ENCODE measurements at places on chromosomes 1 and 21.
A peak's percentile ranks its signal among the peaks of the same experiment; 100 is the strongest.

GRCh38 chr1:151773702-151774101 is 10.4 kb upstream of the MRPL9 start:
- DNase-seq = no peak

GRCh38 chr1:115929881-115930280 is 46.4 kb upstream of the SLC22A15 start:
- peak; percentile 84 for DNase-seq

DNA sequence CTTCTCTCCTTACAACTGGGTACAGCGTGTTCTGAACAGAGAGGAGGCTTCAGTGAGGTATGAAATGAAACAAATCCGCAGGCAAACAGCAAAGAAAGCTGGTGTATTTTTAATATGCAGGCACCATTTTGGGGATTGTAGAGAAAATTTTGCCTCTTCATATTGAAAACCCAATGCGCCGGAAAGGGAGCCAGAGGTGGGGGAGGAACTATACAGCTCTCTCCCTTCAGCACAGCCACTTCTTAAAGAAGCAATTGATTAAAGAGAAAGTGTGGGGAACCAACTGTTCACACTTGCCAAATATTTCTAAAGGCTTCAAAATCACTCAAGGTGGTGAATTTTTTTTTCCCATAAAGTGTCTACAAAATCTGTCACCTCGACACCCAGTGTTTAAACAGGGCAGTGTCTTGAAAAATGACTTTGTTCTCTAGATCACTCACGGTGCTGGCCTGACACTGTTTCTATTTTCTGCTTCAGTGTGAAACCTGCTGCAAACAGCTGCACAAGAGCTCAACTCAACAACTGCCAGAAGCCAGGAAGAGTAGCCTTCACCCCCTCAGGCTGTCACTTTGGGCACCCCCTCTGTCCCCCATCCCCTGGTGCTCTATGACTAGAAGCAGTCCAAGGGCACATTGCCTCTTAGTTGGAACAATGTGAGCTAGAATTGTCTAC is 123.8 kb upstream of the CTTNBP2NL start:
- no peak for DNase-seq

- no peak for DNase-seq
Measured at GRCh38 chr1:2130871-2131289, 63.7 kb downstream of the FAAP20 start.

GRCh38 chr1:119647734-119648619 is at the start of gene ZNF697:
Gene ZNF697, minus strand, starts transcription at chr1:119648266. Its CDS starts 22,166 bp downstream, at chr1:119626100.
- DNase-seq = peak; percentile 93

- DNase-seq = no peak
Measured at GRCh38 chr1:44839576-44839975, 3.5 kb downstream of the PTCH2 start.

DNA sequence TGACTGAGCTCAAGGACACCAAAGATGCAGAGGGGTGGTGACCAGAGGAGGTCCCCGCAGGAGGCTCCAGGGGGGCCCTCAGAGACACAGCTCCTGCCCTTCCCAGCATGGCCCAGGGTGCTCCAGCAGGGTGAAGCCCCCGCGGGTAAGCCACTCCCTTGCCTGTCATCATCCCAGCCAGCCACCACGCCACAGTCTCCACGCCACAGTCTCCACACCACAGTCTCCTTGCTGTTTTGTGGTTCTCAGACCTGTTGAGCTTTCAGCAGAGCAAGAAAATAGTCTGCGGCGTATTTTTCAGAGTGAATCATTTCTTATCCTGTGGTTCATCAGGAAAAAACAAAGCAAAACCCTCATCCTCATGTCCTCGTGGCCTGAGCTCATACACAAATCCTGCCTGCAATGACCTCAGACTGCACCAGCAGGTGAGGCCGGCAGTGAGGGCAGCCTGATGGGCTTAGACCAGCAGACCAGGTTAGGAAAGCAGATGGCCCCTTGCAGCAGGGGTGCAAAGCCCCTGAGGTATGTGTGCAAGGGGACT is 25.7 kb upstream of the ABCG1 start:
- DNase-seq = no peak

GRCh38 chr1:51310871-51311613 is 19.3 kb downstream of the TTC39A start:
- no peak for DNase-seq

DNA sequence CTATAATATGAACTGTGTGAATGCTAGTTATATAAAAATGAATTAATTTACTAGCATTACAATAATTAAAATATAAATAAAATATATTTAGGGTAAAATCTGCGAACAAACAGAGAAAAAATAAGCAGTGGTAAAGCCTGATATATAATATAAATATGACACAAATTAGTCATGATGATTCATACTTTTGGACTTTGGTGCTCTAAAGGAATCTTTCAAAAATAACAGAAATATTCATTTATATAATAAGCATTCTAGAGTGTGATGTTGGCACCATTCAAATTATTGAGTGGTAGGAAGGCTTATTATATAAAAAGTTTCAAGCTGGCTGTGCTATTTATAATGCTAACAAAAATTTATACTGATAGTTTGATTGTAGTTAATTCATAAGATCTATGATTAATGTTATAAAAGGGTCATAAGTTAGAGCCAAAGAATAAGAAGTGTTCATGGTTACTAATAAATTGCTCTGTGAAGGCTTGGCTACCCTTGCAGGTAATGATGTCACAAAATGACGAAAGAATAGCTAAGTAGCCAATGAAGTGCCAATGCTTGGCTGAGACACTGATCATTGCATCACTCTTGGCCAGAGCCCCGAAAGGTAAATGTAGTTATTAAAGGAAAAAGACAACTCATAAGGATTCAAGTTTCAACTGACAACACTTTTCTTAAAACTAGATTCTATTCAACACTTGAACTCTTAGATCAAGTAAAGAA is 108.7 kb downstream of the USH2A start:
- no peak for DNase-seq

GRCh38 chr1:164728719-164729118 is 169.7 kb downstream of the PBX1 start:
- DNase-seq = no peak

DNA sequence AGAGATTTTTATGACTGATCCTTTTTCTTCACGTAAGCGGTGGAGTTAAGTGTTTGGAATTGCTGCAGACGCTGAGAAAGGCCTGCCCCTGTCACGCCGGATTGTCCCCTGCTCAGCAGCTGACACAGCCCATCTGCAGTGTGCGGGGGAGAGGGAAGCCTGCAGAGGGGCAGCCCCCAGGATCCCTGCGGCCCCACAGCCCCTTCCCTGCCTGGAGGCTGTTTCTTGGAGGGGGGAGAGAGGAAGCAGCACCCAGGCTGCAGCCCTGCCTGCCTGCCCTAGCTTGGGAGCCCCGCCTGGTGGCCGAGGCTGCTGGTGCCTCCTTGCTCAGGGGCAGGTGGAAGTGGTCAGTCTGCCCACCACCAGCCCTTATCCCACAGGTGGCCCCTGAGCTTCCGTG is 50.7 kb downstream of the PRDM16 start:
- no peak for DNase-seq

GRCh38 chr1:208040821-208041297 is 129.9 kb upstream of the CD34 start:
- DNase-seq = no peak

DNA sequence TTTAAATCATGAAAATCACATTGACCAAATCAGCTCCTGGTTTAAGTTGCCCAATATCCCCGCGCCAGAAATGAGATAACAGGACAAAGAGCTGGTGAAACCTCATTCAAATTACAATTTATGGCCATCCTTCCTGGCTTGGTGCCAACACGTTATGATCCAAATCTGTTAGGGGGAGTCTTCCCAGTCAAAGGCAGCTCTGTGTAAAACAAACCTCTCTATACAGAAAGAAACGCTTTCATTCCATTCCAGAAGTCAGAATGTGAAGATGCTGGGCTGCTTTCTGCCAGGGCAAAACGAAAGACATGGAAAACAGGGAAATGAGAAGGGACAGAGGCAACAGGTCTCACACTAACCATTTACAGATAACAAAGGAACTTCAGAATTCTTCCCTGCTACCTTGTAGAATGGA is 53.5 kb upstream of the TIAM1 start:
- no peak for DNase-seq

DNA sequence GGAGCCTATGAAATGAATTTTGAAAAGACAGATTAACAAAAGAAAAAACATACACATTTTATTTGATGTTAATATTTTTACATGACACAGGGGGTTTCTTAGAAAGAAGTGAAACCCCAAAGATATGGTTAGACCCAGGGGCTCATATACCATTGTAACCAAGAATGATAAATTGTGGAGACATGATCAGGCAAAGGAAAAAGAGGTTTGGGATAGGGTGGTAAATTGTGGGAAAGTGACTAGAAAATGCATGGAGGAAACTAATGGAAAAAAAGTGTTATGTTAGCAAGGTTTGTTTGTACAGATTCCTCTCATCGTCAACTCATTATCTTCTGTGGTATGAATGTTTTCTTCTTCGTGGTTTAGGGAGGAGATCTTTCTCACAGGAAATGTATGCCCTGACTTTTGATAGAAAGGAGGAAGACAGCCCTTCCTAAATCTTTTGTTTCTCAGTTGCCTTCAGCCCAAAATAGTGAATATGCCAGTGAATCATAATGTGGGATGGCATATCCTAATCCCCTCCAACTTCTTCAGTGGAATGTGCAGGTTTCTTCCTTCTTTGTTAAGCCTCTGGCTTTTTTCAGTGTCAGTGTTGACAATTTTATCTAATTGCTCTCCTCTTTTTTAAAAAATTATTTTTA is 140.4 kb upstream of the UBE2U start:
- DNase-seq = no peak

Measured in fibroblast of skin of left biceps (primary cell).